ENCODE measurements at places on chromosomes 2 and 18.
A peak's percentile ranks its signal among the peaks of the same experiment; 100 is the strongest.

DNA sequence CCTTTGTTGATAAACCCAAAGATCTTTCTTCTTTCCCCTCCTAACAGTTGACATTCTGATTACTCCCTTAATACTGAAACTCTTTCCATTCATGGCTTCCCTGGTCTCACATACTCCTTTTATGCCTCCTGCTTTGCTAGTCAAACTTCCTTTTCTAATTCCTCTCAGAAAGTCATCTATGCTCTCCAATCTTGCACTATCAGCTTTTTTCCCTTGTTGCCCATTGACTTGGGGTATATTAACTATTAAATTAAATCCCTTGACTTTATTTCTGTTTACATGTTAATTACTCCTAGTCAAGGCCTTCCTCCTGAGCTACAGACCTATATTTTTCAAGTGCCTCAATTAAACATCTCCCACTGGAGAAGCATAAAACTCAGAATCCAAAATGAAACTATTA, 3.6 kb upstream of the COL5A2 start:
- no peak for DNase-seq

- DNase-seq: no peak
Measured at GRCh38 chr2:69986691-69987090, 25.3 kb upstream of the ASPRV1 start.

DNA sequence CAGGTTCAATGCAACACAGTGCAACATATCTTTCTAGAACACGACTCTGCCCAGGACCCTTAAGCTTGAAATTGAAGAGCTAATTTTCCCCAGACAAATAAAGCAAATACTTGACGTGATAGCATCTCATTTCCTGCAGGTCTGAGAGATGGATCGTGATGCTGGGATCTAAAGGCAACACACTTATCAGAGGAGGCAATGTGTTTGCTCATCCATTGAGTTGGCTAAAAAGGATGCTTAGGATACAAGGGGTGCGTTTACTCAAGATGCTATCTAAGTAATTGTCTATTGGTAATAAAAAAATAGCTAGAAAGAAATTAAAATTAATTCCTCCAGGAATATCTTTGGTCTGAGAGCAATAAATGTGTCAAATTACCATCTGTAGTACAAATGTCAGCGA, 129.0 kb downstream of the SOCS6 start:
- no peak for DNase-seq

GRCh38 chr2:80476535-80477117, 172.1 kb upstream of the LRRTM1 start:
- no peak for DNase-seq

DNA sequence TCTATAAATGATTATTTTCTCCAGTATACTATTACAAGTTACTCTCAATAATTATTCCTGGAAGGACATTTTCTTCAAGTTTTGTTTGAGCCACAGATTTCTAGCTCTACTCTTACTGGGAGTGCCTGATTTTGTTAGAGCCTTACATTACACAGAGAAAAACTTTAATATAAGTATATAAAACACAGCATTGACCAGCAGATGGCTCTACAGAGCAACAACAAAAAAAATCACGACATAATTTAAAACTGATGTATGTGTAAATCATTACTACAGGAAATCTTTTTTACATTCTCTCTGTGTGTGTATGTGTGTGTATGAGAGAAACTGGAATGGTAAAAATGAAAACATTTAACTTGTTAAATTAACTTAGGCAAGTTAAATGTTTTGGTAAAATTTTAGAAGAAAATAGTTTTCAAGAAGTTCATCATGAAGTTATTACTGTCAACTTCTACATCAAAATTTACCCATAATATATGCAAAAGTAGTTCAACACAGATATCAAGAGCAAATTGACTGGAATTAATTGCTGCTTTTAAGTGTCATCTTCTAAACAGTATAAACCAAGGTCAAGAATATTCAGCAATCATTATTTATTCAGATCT, 103.3 kb downstream of the MDH1 start:
- DNase-seq: peak; percentile 71

DNA sequence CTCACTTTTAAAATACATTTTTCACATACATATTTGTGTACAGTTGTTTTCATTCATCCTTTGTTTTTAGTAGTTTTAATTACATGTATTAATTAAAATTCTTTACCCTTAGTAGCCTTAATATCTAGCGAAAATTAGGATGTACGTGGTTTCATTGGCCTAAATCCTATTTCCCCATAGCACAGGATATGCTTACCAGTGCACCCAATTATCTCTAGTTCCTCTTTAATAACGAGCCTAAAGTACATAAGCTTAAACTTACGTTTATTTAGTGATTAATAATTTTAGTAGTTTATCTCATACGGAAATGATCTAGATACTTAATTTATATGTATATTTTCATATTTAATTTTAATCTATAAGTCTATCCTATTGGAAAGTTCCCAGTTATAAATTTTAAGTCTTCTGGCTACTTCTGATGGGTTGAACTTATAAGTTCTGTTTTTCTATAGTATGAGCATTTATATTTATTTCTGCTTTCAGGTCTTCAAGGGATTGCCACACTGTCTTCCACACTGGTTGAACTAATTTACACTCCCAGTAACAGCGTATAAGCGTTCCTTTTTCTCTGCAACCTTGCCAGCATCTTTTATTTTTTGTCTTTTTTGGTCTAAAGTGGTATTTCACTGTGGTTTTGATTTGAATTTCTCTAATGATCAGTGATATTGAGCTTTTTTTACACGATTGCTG, 21.4 kb upstream of the RUFY4 start:
- no peak for DNase-seq

DNA sequence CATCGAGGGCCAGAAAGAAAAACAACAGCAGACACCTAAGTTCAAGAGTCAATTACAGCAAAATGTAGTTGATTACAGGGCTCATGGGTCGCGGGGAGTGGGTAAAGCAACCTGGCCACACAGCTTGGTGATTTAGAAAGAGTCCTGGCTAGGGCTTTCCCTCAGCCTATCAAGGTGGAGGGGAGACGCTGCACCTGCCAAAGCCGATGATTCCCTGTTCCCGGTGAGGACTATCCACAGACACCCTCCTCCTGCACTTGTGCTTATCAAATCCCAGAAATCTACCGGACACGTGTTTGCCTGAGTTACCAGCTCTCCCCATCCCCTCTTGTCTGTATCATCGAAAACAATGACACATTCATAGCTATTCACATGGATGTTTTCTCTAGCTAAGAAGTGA, 7.0 kb upstream of the SOX11 start:
- DNase-seq: no peak

DNA sequence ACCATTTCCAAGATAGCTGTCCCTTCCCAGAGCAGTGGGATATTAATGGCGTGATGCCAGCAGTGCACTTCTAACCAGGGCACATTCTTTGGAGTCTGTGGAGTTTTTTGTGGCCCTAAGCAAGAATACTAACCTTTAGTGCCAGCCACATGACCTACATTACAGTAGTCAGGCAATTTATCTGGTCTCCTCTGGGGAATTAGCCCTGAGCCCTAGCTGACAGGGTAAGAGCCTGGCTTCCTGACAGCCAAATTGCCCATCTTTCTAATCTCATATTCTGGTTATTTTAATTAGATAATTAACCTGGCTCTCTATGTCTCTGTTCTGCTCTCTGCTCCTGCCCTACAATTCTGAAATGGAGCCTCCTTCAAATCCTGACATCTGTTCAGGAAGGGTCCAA, 5.2 kb downstream of the PFN4 start:
- DNase-seq: no peak

Measured in COLO829 (cell line).